ENCODE measurements at places on chromosomes 7 and 10. TPM values are rescaled to one million over a fixed set of nuclear protein-coding genes. Genes with fewer than 3 reads are reported as not detected.

DNA sequence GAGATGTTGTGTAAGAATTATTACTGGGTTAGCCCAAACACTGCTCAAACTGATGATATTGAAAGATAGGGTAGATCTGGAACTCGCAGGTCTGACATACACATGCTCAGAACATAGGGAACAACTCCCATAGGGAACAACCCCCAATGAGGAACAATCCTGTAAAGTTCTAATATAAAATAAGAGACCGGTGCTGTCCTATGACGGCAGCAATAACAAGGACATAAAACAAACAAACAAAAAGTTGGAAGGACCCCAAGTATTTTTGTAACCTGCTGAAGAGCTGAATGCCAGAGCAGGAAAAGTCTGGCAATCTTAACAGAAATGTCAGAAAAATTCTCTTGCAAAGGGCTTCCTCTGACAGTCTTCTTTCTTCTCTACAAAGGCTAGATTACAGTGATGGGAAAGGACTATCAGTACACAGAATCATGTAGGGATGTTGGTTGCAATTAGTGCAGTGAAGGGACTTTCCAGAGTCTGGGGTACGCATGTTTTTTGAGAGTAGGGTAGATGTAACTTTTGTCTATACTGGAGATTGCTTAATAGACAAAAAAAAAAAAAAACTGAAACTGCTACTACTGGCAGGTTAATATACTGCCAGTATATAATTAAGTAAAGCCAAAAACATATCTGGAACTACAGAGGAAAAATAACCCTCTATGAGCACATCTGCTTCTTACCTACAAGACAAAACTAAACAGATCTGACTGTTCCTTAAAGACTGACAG lies 35.5 kb downstream of the IDE start:
- peaks cover 5% of the 10 kb centered on the region for H3K4me1 ChIP-seq
- no peak overlapping the region for H3K27ac ChIP-seq
- peaks cover 19% of the 10 kb centered on the region for H3K36me3 ChIP-seq

DNA sequence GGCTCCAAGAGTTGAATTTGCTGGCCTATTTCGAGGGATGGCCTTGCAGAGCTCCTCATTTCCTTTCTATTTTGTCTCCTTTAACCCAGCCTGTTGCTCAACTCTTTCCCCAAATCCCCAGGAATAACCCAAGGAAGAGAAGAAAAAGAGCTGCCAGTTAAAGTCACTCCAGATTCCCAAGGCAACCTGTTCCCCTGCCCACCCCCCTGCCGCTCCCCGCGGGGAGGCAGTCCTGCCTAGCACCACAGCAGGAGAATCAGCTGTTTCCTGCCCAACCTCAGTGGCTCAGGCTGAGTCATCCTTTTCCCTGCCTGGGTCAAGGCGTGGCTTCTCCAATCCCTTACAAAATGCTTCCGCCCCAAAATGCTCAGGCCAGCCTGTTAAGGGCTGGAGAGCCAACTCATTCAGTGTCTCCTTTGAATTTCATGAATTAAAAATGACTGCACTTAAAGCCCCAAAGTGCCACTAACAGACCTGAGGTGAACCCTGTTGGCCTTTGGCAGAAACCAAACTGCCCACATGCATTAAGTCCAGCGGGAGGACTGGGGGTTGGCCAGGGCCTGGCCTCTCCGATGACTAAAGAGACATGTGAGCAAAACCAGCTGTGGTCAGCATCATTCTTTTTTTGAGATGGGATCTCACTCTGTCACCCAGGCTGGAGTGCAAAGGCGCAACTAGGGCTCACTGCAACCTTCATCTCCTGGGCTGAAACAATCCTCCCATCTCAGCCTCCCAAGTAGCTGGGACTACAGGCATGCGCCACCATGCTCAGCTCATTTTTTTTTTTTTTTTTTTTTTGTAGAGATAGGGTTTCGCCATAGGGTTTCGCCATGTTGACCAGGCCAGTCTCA lies 83.2 kb upstream of the KIF5B start:
- peak; percentile 98 for DNase-seq
- H3K4me1 ChIP-seq = peaks cover 20% of the 10 kb centered on the region
- peak overlapping the region; percentile 54 for H3K27ac ChIP-seq
- no peak overlapping the region for H3K4me3 ChIP-seq

- no peak for DNase-seq
- H3K27me3 ChIP-seq = no peaks in the 10 kb centered on the region
- no peaks in the 10 kb centered on the region for H3K36me3 ChIP-seq
- no peak overlapping the region for H3K27ac ChIP-seq
- H3K4me1 ChIP-seq = peaks cover 1% of the 10 kb centered on the region
Measured at GRCh38 chr7:117061751-117062150, 108.5 kb downstream of the ST7 start.

The LRRD1 gene
- total RNA-seq = not detected

The CALHM3 gene
- total RNA-seq = not detected

The SEMA3D gene
- total RNA-seq = 23.3 TPM

DNA sequence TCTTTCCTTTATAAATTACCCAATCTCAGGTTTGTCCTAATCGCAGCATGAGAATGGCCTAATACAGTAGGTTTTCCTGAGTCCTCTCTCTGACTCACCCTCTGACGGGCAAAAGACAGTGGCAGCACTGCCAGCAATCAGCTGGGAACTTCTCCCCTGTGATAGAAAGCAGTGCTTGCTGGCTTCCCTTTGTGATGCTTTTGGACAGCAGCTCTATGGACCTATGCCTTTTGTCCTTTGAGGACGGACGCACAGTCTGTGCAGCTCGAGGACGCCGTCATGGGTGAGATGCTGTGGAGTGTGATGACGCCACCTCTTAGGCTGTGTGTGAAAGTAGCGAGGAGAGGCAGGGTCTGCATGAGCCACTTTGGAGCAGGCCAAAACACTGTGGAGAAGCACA lies 68.8 kb downstream of the KIAA1217 start:
- no peaks in the 10 kb centered on the region for H3K27me3 ChIP-seq
- no peak for DNase-seq
- no peaks in the 10 kb centered on the region for H3K4me1 ChIP-seq
- H3K4me3 ChIP-seq = no peak overlapping the region

DNA sequence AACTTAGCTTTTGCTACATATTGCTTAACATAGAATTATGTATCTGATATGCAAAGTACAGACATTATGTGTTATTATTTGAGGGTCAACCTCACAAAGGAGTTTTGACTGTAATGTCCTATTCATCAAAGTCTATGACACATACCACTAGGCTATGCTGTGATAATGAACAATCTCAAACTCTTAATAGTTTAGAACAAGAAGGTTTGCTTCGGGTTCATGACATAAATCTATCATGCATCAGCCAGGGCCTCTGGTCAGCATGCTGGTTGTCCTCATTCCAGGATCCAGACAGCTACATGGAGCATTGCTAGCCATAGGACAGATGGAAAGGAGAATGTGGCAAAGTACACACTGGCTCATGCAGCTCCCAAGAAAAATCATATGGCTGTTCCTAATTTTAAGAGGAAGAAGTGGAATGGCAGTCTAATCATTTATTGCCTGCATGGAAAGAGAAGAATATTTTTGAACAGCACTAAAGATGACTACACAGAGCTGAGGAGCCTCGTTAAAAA lies 332.1 kb downstream of the GPR158 start:
- no peak overlapping the region for H3K4me3 ChIP-seq
- no peak for DNase-seq
- H3K4me1 ChIP-seq = no peaks in the 10 kb centered on the region
- no peak overlapping the region for H3K27ac ChIP-seq
- no peaks in the 10 kb centered on the region for H3K27me3 ChIP-seq
- no peaks in the 10 kb centered on the region for H3K36me3 ChIP-seq

DNA sequence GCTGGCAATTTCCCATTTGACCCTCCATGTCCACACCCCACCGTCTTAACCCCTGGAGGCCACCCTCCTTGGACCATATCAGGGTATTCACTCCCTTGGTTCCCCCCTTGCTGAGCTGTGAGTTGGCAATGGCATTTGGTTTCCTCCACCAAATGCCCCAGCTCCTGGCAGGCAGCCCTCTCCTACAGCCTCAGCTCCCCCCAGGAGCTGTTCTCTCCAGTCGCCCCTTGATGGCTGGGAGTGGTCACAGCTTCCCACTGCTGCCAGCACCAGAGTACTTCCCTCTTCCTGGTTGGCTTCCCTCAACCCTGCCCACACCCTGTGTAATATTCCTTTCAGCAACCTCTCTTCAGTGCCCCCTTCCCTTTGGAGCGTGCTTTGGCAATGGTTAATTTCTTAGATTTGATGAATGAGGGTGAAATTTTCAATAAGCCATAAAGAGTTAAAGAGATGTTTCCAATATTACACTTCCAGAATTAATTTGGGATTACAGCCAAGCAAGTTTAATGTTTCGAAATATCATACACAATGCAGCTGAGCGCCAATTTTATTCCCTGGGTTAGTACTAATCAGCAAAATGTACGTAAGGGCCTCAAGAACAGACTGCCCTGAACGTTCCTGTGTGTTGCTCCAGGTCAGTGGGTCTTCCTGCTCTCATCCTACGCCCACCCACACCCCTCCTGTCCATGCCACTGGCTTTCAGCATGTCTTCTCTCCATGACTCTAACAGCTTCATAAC lies 207.1 kb upstream of the NFE2L3 start:
- peak; percentile 38 for DNase-seq
- peaks cover 32% of the 10 kb centered on the region for H3K4me1 ChIP-seq
- no peak overlapping the region for H3K4me3 ChIP-seq
- no peaks in the 10 kb centered on the region for H3K27me3 ChIP-seq
- no peak overlapping the region for H3K27ac ChIP-seq
- no peaks in the 10 kb centered on the region for H3K36me3 ChIP-seq

The AKR1D1 gene
- total RNA-seq = not detected

- no peaks in the 10 kb centered on the region for H3K27me3 ChIP-seq
- no peaks in the 10 kb centered on the region for H3K36me3 ChIP-seq
- H3K4me1 ChIP-seq = peaks cover 23% of the 10 kb centered on the region
- no peak overlapping the region for H3K27ac ChIP-seq
Measured at GRCh38 chr7:111998326-111998725, 207.9 kb downstream of the DOCK4 start.

DNA sequence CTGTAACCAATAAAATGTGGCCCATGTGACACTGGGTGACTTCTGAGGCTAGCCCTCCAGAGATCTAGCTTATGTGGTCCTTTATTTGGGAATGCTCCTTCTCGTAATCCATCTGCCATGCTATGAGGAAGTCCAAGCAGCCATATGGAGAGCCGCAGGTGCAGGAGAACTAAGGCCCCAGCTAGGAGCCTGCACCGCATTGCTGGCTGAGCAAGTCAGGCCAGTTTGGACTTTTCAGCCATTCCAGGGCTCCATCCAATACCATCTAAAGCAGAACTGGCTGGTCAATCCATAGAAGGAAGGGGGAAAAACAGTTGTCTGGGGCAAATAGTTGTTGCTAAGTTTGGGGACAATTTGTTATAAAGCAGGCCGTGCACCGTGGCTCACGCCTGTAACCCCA lies 32.6 kb downstream of the KLRG2 start:
- H3K4me3 ChIP-seq = no peak overlapping the region
- H3K36me3 ChIP-seq = no peaks in the 10 kb centered on the region
- DNase-seq = no peak
- H3K27me3 ChIP-seq = no peaks in the 10 kb centered on the region

GRCh38 chr7:12769444-12769843 lies 82.0 kb downstream of the ARL4A start:
- H3K4me1 ChIP-seq = peaks cover 24% of the 10 kb centered on the region
- no peaks in the 10 kb centered on the region for H3K27me3 ChIP-seq
- no peaks in the 10 kb centered on the region for H3K36me3 ChIP-seq
- no peak overlapping the region for H3K27ac ChIP-seq
- no peak overlapping the region for H3K4me3 ChIP-seq

DNA sequence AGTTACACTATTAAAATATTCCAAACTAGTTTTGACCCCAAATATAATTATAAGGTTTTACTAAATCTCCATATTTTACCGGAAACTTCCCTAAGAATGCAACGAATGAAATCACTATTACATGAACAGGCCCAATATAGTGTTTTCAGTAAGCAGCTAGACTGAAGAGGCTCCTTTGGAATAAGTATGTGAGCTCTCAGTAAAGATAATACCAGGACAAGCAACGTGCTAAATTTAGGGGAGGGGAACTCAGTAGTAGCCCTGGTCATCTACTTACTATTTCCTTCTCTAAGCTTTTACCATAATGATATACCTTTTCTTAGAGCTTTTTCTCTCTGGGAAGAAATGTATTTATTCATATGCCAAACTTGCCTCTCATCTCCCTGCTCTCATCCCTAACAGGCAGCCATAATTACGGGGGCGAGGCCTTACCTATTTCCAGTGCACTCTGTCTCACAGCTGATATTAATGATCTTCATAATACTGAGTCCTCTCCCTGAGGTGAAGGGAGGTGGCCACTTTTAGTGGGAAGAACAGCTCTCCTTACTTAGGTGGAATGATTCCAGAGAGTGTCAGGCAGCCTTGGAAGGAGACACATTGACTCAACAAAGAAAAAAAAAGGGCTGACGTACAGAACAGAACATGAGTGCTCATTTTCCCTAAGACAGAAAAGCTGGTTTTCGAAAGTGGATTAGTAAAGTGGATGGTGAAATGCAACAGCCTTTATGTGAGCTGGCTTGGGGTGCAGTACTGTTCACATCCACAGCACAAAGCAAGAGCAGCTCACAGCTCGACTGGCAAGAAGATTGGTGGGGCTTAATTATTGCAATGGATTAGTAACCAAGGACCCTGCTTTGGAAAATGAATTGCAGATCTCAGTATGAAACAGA lies 165.4 kb downstream of the GLI3 start:
- H3K36me3 ChIP-seq = no peaks in the 10 kb centered on the region
- H3K4me1 ChIP-seq = peaks cover 47% of the 10 kb centered on the region

GRCh38 chr7:91557789-91558404 lies 293.7 kb downstream of the FZD1 start:
- H3K4me3 ChIP-seq = no peak overlapping the region
- H3K27ac ChIP-seq = no peak overlapping the region
- DNase-seq = peak; percentile 19
- H3K4me1 ChIP-seq = no peaks in the 10 kb centered on the region

The OR2A5 gene
- total RNA-seq = not detected

- H3K4me3 ChIP-seq = no peak overlapping the region
- no peaks in the 10 kb centered on the region for H3K36me3 ChIP-seq
- H3K4me1 ChIP-seq = no peaks in the 10 kb centered on the region
- no peak overlapping the region for H3K27ac ChIP-seq
Measured at GRCh38 chr7:86733783-86734182, 90.1 kb downstream of the GRM3 start.

DNA sequence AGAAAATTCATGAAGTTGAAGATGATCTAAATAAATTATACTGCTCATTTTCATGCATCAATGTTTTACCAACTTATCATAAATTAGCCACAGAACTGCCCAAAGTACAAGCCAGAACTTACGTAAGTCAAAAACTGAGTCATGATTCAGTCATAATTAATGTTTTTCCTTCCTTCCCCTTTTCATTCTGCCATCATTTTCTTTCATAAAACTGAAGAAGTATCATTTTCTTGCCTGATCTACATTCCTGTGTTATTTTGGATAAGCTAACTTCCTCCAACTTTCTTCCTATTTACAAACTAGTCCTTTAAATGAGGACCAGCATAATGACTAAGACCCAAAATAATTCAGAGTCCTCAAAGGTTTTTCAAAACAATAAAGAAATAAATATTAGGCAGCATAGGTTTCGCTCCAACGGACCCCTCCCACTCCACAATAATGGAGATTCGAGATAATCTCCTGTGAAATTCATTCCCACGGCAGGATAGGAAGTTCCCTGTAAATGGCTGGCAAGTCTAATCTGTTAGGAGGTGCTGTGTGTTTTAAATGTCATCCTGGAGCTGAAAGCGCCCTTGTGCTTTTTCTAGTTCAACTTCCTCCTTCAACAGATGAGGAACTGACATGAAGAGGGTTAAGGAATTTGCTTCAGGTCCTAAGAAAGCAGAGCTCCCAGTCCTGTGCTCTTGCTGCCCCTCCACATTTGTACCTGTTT lies 218.9 kb downstream of the DOCK4 start:
- H3K4me1 ChIP-seq = peaks cover 13% of the 10 kb centered on the region
- peak; percentile 62 for DNase-seq
- no peak overlapping the region for H3K4me3 ChIP-seq
- H3K27me3 ChIP-seq = no peaks in the 10 kb centered on the region
- H3K36me3 ChIP-seq = no peaks in the 10 kb centered on the region
- H3K27ac ChIP-seq = peak overlapping the region; percentile 51

The ARMS2 gene
- not detected for total RNA-seq

The TAS2R40 gene
- total RNA-seq = not detected

All from A673 (cell line).